OCI-LY7 (cell line): ENCODE measurements at places on chromosomes 11 and 22. TPM values are rescaled to one million over a fixed set of nuclear protein-coding genes. Genes with fewer than 3 reads are reported as not detected.

Gene PAMR1
- not detected in 2 replicates for total RNA-seq

Gene ZNF280B
- 5.1 and 5.3 TPM in 2 replicates for total RNA-seq

GRCh38 chr11:130798280-130798679 is 118.0 kb downstream of the SNX19 start:
- no peak for DNase-seq

DNA sequence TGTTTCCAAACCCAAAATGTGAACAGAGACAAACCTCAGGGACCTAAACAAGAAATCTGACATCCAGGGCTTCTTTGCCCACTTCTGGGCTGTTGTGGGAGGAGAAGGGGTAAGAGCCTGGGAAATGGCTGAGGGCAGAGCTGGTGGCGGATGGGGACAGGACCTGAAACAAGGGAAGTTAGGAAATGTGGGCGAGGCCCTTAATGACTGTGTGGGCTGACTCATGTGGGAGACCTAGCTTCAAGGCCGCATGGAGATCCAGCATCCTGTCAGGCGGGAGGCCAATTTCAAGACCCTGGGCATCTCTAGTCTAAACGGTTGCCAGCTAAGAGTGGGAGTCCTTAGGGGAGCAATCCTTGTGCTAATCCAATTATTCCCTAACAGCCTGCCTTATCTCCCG is 2.1 kb upstream of the OAF start:
- DNase-seq, result no peak

- DNase-seq, result no peak
Measured at GRCh38 chr22:22830957-22831688, 56.5 kb upstream of the IGLL5 start.

DNA sequence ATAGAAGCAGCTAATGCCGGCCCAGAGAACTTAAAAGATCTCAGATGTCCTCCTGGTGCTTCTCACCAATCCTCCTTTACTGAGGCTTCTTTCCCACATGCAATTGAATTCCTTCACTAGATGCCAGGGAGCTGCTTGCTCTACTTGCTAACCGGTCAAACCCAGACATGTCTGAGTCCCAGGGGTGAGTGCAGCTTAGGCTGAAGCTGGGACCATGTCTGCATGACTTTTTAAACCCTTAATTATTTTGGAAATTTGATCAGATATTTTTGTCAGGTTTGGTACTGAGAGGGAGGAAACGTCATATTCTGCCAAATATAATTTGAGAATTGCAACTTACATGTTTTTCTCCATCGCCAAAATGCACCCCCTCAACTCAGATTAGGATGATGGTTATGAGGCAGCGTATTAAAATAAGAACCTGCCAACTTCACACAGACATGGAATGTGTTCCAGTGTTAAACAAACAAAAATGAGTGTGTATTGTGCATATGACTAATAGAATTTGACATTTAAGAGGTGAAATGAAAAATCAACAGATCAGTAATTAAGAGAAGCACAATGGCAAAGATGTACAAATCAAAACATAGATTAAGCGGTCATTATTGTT is 529.5 kb downstream of the ETS1 start:
- no peak for DNase-seq

Gene SPECC1L
- 65.5 and 66.2 TPM in 2 replicates for total RNA-seq

- no peak for DNase-seq
Measured at GRCh38 chr11:94469416-94469815, 24.2 kb downstream of the MRE11 start.

GRCh38 chr22:23497016-23497885 is 82.8 kb downstream of the IGLL1 start:
- no peak for DNase-seq

- no peak for DNase-seq
Measured at GRCh38 chr11:111407652-111408051, 28.6 kb upstream of the POU2AF1 start.

Gene OR6M1
- not detected in 2 replicates for total RNA-seq

Gene TMEM191C
- 2.2 and 3.2 TPM in 2 replicates for total RNA-seq

DNA sequence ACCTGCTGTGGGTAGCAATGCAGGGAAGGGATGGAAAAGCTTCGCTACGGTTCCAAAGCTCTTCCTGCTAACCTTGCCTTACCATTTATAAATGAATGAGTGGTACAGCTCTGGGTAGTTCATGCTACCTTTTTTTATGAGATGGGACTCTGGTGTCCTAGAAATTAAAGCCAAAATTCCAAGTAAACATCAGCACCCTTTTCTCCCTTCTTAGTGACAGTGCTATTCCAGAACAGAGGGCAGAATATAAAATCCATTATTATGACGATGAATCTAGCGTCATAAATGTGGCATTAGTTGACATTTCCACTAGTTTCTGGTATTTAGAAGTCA is 447 bp upstream of the SVIP start:
- DNase-seq, result no peak

- no peak for DNase-seq
Measured at GRCh38 chr11:15816260-15816871, 540.0 kb downstream of the SOX6 start.

Gene TYMP
- 3.8 and 4.0 TPM in 2 replicates for total RNA-seq
